ENCODE measurements at places on chromosomes 13 and 19. TPM values are rescaled to one million over a fixed set of nuclear protein-coding genes. Genes with fewer than 3 reads are reported as not detected.

Gene ZNF497
- total RNA-seq: 0.78 TPM

Gene CNFN
- 5.3 TPM for total RNA-seq

Gene ZNF677
- total RNA-seq: 7.7 TPM

Gene SKA3
- 13.2 TPM for total RNA-seq

Gene OBI1
- 10.4 TPM for total RNA-seq

Gene PRDX2
- total RNA-seq: 536 TPM

Gene LGALS14
- not detected for total RNA-seq

Gene PEAK3
- total RNA-seq: not detected

Gene PEPD
- 41.2 TPM for total RNA-seq

Gene DPF1
- 3.6 TPM for total RNA-seq

Gene KIR2DL3
- total RNA-seq: not detected

Gene VN1R4
- total RNA-seq: not detected

Gene ZNF416
- 5.1 TPM for total RNA-seq

Gene CYP2A7
- not detected for total RNA-seq

Gene ZNF578
- total RNA-seq: 0.14 TPM

Gene NLRP11
- not detected for total RNA-seq

Gene CTXN1
- 7.8 TPM for total RNA-seq

Gene CGB3
- total RNA-seq: not detected

Gene CD177
- total RNA-seq: 0.14 TPM

Gene PNMA8A
- total RNA-seq: 1.1 TPM

Data from airway epithelial cell (primary cell).